K562 (cell line): ENCODE measurements at places on chromosomes 13 and 19. TPM values are rescaled to one million over a fixed set of nuclear protein-coding genes. Genes with fewer than 3 reads are reported as not detected.

DNA sequence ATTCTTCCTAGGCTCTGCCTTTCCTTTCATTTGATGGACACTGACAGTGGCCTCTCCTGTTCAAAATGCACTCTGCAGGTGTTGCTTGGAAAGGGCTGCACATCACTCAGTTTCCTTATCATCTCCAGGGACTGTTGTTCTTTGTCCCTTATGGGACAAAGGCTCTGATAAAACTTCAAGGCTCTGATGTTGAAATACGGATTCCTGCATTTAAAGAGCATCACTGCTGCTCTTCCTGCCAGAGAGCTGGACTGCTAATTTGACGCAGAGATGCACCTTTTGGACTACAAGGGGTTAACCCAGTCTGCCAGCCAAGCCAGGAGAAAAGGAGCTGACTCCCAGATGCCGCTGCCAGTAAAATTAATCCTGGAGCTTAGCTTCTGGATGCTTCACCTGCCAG lies 952.1 kb downstream of the DIAPH3 start:
- no peak for DNase-seq
- H3K36me3 ChIP-seq = no peaks in the 10 kb centered on the region
- no peaks in the 10 kb centered on the region for H3K4me1 ChIP-seq
- H3K4me3 ChIP-seq = no peak overlapping the region

DNA sequence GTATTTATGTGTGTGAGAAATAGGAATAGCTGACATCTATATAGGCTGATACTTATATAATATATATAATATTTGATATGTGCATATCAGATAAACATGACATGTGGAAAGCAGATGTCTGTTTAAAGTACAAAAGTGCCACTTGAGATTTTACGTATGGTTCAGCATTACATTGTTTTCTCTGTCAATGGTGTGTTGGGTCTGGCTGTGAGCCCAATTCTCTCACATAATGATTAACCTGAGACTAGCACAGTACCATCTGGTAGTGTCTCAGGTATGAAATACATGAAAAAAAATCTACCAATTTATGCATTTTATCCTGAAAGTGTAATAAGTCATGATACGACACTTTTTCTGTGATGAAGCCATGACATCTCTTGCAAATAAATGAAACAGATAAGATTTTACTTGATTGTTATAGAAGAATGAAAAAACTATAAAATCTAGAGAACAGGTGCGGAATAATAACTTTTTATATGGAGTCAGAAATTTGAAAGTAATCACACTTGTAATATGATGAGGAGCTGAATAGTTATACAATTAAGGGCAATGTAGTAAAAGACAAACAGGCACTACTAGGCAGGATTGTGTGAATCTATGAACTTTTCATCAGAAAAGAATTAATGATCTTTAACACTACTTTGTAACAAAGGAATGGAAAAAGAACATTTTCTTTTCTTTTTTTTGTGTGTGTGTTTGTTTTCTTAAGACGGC lies 1405.0 kb downstream of the OLFM4 start:
- H3K36me3 ChIP-seq = no peaks in the 10 kb centered on the region
- no peaks in the 10 kb centered on the region for H3K4me1 ChIP-seq
- H3K27ac ChIP-seq = no peak overlapping the region
- H3K27me3 ChIP-seq = no peaks in the 10 kb centered on the region
- DNase-seq = no peak

GRCh38 chr19:19296953-19297689 lies 23.2 kb downstream of the SUGP1 start:
- H3K27ac ChIP-seq = no peak overlapping the region
- H3K27me3 ChIP-seq = no peaks in the 10 kb centered on the region
- DNase-seq = no peak
- H3K4me1 ChIP-seq = peaks cover 6% of the 10 kb centered on the region
- peaks cover 66% of the 10 kb centered on the region; the same call in 2 of the 3 replicates for H3K36me3 ChIP-seq
- H3K4me3 ChIP-seq = no peak overlapping the region

DNA sequence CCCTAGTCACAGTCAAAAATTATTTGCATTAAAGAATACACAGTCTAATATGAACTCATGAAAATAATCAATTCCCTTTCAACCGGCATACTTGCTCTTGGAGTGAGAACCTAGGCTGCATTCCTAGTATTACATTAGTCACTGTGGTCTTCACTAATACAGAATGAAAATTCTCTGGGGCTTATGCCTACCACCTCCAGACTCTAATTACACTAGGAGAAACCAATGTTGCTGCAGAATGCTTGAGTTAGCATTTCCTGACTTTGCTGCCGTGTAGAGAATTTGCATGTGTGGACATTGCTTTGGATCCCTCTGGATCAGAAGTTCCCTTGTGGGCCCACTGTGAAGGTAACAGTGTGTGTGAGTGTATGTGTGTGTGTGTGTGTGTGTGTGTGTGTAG lies 87.8 kb downstream of the CCNA1 start:
- H3K4me1 ChIP-seq = no peaks in the 10 kb centered on the region
- DNase-seq = no peak
- no peaks in the 10 kb centered on the region for H3K27me3 ChIP-seq
- H3K27ac ChIP-seq = no peak overlapping the region

GRCh38 chr19:17893766-17894165 lies 22.0 kb downstream of the SLC5A5 start:
- peaks cover 20% of the 10 kb centered on the region for H3K27me3 ChIP-seq
- no peak overlapping the region for H3K4me3 ChIP-seq
- no peaks in the 10 kb centered on the region for H3K4me1 ChIP-seq
- peak; percentile 49 for DNase-seq

- no peak for DNase-seq
- no peak overlapping the region for H3K27ac ChIP-seq
- H3K36me3 ChIP-seq = no peaks in the 10 kb centered on the region
- no peaks in the 10 kb centered on the region for H3K4me1 ChIP-seq
- peaks cover 27% of the 10 kb centered on the region for H3K27me3 ChIP-seq
These were observed 11.6 kb upstream of the CEACAM3 start for GRCh38 chr19:41784743-41785142.

DNA sequence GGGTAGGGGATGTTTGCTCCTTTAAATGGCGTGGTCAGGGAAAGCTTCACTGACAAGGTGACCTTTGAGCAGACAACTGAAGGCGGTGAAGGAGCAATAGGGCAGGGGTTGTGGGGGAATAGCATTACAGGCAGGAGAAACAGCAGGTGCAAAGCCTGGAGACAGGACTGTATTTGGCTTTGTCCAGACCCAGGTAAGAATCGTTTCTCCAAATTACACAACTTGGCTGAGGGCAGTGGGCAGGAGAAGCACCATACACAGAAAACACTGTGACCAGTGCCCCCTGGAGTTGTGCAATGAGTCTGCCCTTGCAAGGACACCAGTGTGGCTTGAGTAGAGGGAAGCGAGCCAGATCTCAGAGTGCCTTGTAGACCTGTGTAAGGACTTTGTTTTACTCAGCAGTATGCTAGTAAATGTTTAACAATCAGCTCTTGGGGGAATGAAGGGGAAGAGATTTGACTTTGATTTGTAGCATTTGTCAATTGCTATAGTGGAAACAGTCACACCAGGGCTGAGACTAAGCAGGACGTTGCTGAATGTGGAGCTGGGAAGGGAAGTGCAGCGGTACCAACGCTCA lies 360.0 kb downstream of the DCT start:
- DNase-seq = no peak
- no peaks in the 10 kb centered on the region for H3K4me1 ChIP-seq
- H3K27me3 ChIP-seq = no peaks in the 10 kb centered on the region
- H3K4me3 ChIP-seq = no peak overlapping the region

DNA sequence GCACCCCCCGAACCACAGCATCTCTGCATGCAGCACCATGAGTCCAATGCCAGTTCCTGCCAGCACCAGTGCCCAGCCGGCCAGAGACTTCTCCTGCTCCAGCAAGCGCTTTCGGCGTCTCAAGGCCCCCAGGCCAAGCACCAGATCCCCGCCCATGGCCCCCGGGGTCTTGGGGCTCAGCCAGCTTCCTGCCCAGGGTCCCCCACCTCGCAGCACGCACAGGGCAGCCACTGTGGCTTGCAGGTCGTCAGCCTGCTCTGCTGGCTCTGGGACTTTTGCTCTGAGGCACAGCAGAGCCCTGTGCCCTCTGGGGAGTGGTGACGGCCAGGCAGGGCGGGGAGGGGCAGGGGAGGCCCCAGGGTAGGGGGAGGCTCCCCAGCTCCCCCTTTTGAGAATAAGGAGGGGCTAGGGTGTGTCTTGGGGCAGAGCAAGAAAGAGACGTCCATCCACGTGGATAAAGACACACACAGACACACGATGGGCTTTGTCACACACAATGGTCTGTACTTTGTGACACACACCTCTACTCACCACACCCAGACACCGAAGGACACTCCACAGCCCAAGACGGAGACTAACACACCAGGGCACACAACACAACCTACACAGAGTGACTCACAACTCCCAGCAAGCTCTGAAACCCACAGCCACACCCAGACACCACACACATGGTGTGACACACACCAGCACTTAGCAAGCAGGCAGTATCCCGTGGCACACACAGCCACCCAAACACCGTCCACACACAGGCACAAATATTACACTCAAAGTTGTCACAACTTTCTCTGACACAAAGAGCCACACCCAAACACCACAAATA lies at the start of gene KCNN4:
KCNN4 (minus strand) TSS at position 268 of the 820 bp plus-strand sequence; CDS start at position 156, 112 bp downstream.
- H3K27me3 ChIP-seq = no peaks in the 10 kb centered on the region
- H3K4me1 ChIP-seq = peaks cover 79% of the 10 kb centered on the region
- H3K36me3 ChIP-seq = no peaks in the 10 kb centered on the region
- DNase-seq = peak; percentile 78
- peak within 1 kb of the TSS; percentile 47 for H3K4me3 ChIP-seq

DNA sequence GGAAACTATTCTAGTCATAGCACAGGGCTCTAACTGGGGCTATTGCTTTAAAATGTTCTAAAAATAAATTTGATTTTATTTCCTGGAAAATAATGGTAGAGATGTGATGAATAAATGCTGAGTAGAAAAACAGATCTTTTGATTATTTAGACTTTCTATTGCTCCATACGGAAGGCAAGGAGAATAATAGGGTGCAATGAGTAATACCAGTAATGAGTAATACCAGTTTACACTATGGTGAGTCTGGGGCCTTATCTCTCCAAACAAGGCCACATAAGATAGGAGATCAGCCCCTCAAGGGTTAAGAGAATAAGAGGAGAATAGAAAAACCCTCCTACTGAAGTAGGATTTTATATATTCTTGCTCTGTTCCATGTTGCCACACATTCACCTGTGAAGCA lies 390.4 kb downstream of the KLF5 start:
- no peaks in the 10 kb centered on the region for H3K36me3 ChIP-seq
- no peak for DNase-seq
- H3K27ac ChIP-seq = no peak overlapping the region
- H3K4me3 ChIP-seq = no peak overlapping the region

DNA sequence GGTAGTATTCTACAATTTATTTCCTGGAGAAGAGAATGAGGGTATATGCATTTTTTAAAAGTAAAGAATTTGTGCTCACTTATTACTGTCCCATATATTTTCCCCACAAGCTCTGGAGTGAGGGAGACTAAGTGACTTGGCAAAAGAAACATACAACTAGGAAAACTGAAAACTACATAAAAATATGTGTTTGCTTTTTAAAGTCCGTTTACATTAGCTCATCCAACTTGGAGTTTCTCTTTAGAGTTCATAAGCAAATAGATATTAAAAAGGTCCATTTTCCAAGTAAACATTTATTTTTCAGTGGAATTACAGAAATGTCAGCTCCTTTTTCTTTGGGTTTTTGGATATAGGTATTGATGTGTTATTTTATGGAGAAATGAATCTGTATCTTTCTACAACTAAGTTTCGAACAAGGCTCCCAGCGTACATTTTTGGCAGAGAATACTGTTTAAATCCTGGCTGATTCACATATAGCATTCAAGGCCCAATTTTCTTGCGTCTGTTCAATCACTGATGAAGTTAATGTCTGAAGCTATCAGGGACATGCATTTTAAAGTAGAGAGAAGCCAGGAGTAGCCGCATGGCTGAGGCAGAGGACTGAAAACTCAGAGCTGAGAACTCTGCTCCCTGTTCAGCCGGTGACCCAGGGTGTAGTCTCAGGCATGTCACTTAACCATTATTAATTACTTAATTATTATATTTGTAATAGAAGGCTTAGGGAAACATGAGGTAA lies 729.4 kb downstream of the EFNB2 start:
- no peak for DNase-seq
- no peaks in the 10 kb centered on the region for H3K36me3 ChIP-seq
- H3K27me3 ChIP-seq = no peaks in the 10 kb centered on the region
- H3K27ac ChIP-seq = no peak overlapping the region
- H3K4me1 ChIP-seq = no peaks in the 10 kb centered on the region
- H3K4me3 ChIP-seq = no peak overlapping the region

- H3K27ac ChIP-seq = no peak overlapping the region
- DNase-seq = no peak
- no peaks in the 10 kb centered on the region for H3K27me3 ChIP-seq
- no peak overlapping the region for H3K4me3 ChIP-seq
- peaks cover 9% of the 10 kb centered on the region for H3K4me1 ChIP-seq
- H3K36me3 ChIP-seq = no peaks in the 10 kb centered on the region
These were observed 11.5 kb upstream of the SUPT20H start for GRCh38 chr13:37070956-37071355.

GRCh38 chr13:54513254-54513653 lies 1484.6 kb downstream of the OLFM4 start:
- H3K27me3 ChIP-seq = no peaks in the 10 kb centered on the region
- H3K4me1 ChIP-seq = no peaks in the 10 kb centered on the region
- H3K36me3 ChIP-seq = no peaks in the 10 kb centered on the region
- no peak for DNase-seq
- no peak overlapping the region for H3K4me3 ChIP-seq
- H3K27ac ChIP-seq = no peak overlapping the region

GRCh38 chr19:40803857-40804782 lies 5.1 kb downstream of the EGLN2 start:
- H3K27me3 ChIP-seq = no peaks in the 10 kb centered on the region
- no peak overlapping the region for H3K4me3 ChIP-seq
- peaks cover 88% of the 10 kb centered on the region for H3K36me3 ChIP-seq
- H3K27ac ChIP-seq = peak overlapping the region; percentile 53; the same call in 2 of the 3 replicates
- peak; percentile 63 for DNase-seq
- peaks cover 79% of the 10 kb centered on the region for H3K4me1 ChIP-seq

DNA sequence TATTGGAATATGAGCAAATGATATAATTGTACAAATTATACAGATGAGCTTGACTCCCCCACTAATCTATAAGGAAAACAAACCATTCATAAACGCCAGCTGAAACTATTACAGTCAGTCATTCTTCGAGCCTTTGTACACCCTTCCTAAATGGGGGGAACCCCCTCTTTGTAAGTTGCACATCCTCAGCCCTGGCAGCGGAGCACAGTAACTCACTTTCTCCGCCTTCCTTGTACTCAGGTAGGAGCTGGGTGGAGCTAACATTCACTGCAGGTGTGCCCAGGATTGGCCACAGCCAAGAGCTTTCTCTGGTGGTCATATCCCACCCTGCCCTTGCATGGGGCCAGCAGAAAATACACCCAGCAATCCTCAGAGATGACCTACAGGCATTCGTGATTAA lies 28.6 kb downstream of the PIN1 start:
- no peak overlapping the region for H3K4me3 ChIP-seq
- H3K27me3 ChIP-seq = peaks cover 24% of the 10 kb centered on the region; the same call in 2 of the 3 replicates
- no peaks in the 10 kb centered on the region for H3K4me1 ChIP-seq
- H3K36me3 ChIP-seq = no peaks in the 10 kb centered on the region

- peaks cover 37% of the 10 kb centered on the region for H3K4me1 ChIP-seq
- DNase-seq = peak; percentile 54
- H3K36me3 ChIP-seq = peaks cover 25% of the 10 kb centered on the region; the same call in 2 of the 3 replicates
- H3K4me3 ChIP-seq = no peak overlapping the region
- H3K27me3 ChIP-seq = no peaks in the 10 kb centered on the region
These were observed 24.2 kb downstream of the PPP1R37 start for GRCh38 chr19:45117167-45117594.

- peaks cover 1% of the 10 kb centered on the region for H3K4me1 ChIP-seq
- no peak overlapping the region for H3K27ac ChIP-seq
- H3K27me3 ChIP-seq = peaks cover 16% of the 10 kb centered on the region; the same call in 2 of the 3 replicates
- DNase-seq = no peak
These were observed 5.5 kb upstream of the ACP7 start for GRCh38 chr19:39078436-39079200.

Gene ZNF226
- polyA plus RNA-seq = 9.2 and 15.5 TPM in 2 replicates

Gene PALM3
- 8.9 and 12.1 TPM in 2 replicates for polyA plus RNA-seq

Gene ATP8A2
- polyA plus RNA-seq = 0.04 TPM in 1 of 2 replicates, not detected in the other

Gene FCGBP
- 0.03 TPM in 1 of 2 replicates, not detected in the other for polyA plus RNA-seq

Gene DAND5
- polyA plus RNA-seq = 0.50 and 0.66 TPM in 2 replicates

Gene VAV1
- 10.9 and 11.1 TPM in 2 replicates for polyA plus RNA-seq

Gene PLIN5
- polyA plus RNA-seq = 0.85 and 0.94 TPM in 2 replicates

Gene WDR88
- not detected in 2 replicates for polyA plus RNA-seq
